ENCODE measurements at places on chromosomes 12 and 14.

DNA sequence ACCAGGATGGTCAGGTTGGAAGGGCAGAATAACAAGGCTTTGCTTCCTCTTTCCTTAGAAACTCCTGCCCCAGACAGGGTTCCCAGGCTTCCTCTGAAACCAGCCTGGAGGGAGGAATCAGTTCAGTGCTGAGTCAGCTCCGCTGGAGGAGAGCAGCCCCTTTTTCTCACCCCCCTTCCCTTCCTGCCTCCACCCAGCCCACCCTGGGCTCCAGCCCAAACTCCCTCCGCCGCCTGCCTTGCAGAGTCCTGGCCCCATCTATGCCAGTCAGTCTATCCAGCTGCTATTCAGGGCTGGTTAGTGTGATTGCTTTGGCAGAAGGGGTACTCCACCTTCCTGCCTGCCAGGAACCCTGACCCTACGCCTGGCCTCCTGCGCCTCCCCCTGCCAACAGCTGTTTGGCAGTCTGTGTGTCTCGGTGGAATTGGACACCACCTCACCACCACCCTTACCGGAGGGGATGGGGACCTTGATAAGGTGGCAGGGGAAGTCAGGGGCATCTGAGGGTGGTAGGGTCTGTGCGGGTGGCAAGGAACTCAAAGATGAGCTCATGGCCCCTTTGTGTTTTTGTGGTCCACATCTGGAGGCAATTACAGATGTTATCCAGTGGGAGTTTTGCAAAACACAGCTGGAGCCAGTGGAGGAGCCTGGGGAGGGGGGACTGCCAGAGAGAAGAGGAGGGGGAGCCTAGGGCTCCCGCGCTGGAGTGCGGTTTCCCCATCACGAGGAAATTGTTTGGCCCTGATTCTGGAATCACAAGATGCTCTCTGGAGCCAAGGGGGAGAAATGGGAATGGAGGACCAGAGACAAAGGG is 12.2 kb downstream of the MMP14 start:
- no peak for DNase-seq

DNA sequence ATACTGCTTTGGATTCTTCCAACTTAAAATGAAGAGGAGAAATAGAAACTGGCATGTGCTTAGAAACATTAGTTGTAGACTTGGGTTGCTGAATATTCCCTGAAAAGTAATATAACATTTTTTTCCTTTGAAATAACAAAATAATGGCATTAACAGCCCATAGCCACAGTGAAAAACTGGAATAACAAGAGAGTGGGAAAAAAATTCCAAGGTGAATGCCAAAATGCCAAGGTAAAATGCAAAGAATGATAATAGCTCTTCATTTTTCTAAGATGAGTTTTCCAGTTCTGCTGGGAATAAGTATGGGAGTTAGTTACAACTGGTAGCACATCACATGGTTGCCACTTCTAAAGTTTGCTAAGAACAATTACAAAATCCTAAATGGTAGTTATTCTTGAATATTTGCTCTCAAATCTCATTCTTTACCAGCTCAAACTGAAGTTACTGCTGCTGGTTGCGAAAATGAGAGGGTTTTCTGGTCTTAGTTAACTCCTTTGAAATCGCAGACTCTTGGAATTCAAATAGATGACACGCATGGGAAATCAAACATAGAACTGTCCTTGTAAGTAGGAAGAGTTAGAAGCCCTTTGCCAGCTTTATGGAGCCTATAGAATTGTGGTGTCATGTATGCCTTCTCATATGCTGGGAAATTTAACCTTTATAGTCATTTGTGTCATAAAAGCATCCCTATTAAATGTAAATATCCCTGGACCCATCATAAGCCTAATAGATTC is 165.0 kb upstream of the DCN start:
- DNase-seq: no peak

GRCh38 chr14:22822571-22823098 is 7.1 kb upstream of the MRPL52 start:
- DNase-seq: peak; percentile 51

DNA sequence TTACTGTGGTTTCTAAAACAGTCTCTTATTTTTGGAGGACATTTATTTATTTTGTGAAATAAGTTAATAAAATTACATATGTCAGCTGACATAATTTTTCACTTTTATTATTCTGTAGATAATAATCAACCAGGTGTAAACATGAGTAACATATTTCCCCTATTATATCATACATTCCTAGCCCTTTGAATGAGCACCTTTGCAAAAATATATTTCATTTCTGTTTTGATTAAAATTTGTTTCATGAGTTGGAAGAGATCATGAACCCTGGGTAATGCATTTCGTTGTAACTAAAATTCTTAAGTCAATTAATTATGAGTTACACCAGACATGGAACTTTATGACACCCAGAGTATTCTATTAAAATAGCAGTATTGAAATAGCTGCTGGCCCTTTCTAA is 56.3 kb downstream of the SLC16A7 start:
- no peak for DNase-seq

DNA sequence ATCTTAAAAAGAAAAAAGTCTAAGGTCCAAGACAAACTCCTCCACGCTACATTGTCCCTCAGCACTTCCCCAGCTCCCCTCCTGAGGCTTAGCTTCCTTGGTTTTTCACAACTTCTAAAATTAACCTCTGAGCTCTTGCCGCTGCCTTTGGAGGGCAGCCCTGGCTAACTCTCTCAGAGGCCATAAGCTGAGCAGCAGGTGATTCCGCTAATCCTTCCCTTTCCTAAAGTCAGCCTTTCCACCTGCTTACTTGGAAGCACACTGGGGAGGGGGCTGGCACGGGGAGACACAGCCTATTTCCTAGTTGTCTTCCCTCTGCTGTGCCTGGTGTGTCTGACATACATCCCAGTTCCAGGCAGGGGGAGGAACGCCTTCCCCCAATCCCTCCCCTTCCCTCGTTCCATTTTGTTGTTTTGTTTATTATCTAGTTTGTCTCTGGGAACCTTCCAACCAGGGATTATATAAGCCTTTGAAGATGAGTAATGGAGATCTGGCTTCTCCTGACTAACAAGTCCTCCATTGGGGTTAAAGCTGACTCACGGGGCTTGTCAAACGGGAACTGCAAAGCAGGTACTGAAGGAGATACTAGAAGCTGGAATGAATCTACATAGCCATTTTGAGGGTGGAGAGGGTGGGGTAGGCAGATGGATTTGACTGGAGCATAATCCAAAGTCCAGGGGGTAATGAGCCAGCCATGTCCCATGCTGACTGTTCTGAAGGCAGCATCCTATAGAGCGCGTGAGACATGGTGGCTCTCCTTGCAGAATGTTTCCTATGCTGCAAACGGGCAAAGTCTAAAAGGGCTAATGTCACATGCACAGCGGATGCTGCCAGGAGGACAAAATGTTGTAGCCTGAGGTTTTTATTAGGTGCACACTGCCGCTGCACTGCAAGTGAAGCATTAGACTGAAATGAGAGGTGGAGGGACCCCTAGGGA is 230.8 kb downstream of the FOXN3 start:
- no peak for DNase-seq

GRCh38 chr12:120668868-120669840 is 17.8 kb upstream of the MLEC start:
- DNase-seq: no peak

DNA sequence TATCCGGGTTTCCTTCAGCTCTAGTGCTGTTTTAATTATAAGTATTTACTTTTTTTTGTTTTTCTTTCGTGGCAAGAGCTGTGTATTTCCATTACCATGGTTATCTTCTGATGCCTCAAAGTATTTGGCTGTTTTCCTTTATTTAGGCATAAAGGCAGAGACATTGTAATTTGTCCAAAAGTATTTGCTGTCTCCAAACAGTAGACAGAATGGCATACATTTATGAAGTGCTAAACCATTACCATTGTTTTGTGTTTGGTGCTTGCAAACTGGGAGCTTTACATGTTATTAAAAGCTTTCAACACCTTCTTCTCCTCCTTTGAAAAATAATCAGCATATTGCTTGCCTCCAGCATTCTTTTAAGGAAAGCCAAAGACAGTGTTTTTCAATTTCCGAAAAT is 46.3 kb downstream of the FLRT2 start:
- DNase-seq: no peak

Measured in NK-92 treated with Interleukin-12 subunit alpha and Interleukin-12 subunit beta, amount 100 ng/mL, for 24 hours (cell line).